Bronchial smooth muscle cell (primary cell): ENCODE measurements at places on chromosomes 6 and 20. TPM values are rescaled to one million over a fixed set of nuclear protein-coding genes. Genes with fewer than 3 reads are reported as not detected.

The KCNS1 gene
- total RNA-seq: 0.09 and 0.79 TPM in 2 replicates

The MMP24 gene
- total RNA-seq: 0.09 and 0.47 TPM in 2 replicates

The EYS gene
- under 0.01 TPM in 1 of 2 replicates, not detected in the other for total RNA-seq

The SPATS1 gene
- total RNA-seq: 0.16 TPM in 1 of 2 replicates, not detected in the other

The ID4 gene
- 6.7 and 14.2 TPM in 2 replicates for total RNA-seq

The FOXO3 gene
- 27.1 and 41.4 TPM in 2 replicates for total RNA-seq

The NRN1 gene
- total RNA-seq: 0.09 and 0.16 TPM in 2 replicates

The KIF13A gene
- total RNA-seq: 56.8 and 61.3 TPM in 2 replicates

The SLC17A9 gene
- total RNA-seq: 2.0 and 6.5 TPM in 2 replicates
